ENCODE measurements at places on chromosomes 2 and 18. TPM values are rescaled to one million over a fixed set of nuclear protein-coding genes. Genes with fewer than 3 reads are reported as not detected.

DNA sequence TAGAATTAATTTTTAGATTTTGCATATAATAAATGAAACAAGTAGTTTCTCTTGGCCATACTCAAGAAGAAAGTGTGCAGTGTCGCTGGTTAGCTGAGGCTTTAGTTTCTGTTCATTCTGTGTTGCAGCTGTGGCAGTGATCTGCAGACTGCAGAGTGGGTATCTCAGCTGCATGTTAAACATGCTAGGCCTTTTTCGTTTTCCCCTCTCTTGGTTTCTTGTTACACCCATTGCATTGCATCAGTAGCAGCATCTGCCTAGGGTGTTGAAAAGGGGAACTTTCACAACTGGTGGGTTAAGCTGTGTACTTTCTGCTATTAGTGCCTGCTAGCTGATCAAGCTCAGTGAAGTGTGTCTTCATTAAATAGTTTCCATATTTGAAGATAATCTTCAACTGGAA lies 51.3 kb downstream of the ACSL3 start:
- DNase-seq = no peak

DNA sequence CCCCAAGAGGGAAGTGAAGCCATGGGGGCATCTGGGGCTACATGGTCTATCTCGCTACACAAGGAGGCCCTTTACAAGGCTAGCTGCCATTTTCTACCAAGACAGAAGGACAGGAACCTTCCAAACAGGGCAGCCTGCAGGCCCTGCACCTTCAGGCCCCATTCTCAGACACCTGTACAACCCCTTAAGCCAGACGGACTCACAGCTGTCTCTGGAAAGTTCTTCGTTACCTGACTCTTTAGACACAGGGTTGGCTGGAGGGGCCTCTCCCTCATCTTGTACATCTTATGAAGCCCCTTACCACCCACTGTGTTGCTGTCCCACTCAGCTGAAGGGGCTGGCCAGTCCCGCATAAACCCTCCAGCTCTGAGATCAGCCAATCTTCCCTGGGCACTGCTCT lies 17.2 kb downstream of the TMEM127 start:
- no peak for DNase-seq

DNA sequence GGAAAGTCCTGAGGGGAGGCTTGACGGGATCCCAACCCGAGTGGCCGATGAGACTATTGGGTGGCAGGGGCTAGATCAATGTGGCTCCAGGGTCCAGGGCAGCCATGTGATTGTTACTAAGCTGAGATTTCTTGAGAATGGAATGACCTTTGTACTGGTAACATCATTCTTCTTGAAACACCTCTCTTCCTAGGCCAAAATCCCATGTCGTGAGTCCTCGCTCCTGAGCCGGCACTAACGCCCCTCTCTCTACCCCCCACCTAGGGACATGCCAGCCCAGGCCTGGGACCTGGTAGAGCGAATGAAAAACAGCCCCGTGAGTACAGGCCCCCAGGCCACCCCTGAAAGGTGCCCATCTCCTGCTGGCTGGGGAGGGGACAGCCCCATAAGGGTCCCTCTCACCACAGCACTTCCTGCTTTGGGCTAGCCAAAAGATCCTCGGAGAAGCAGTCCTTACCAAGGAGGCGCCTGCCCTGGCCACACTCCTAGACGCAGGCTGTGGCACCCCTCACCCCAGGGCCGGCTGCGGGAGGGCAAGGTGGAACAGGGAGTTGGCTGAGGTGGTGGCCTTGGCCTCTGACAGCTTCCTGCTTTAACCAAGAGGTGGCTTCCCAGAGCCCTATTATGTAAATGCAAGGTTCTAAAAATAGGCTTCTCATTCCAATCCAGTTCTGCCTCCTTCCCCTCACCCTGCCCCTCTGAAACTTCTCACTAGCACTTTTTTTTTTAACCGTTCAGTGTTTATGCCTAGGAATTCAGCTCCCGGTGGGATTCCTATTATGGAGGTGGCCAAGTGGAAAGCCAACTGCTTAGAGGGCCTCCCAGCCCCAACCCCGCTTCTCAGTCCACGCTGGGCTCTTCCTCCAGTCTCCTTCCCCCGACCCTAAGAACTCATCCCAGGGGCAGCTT lies 126.6 kb upstream of the PPP1CB start:
- peak; percentile 73 for DNase-seq

DNA sequence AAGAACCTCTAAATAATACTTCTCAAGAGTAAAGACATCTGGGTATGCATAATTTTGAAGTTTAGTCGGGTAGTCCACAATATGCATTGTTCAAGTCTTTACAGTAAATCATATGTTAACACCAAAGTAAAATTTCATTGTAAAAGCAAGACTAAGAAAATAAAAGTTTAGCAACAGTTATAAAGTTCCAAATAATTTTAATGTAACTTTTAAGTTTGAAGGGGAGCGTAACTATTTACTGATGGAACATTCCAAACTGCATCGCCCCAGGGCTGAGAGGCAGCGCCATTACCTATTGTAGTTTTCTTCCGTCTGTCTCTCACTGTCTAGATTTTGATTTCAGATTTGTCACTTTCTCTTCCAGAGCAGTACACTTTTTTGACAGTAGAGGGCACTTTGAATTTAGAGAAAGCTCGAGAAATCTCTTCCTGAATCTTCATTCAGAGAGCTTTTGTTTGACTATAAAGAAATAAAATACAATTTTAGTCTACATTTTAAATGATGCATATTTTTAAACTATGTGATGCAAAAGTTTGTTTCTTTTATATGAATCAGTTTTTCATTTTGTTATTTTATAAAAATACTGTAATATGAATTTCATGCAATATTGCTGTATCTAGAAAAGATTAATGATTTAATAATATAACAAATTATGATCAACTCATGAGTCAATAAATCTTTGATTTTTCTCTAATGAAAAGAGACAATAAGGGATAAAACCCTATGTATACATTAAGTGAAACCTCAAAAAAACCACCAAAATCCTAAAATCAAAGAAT lies 389.8 kb downstream of the FIGN start:
- DNase-seq = no peak

ZNF516 gene
- total RNA-seq = 212 TPM

SCYGR3 gene
- not detected for total RNA-seq

- DNase-seq = no peak
Measured at GRCh38 chr2:37842732-37843440, 82.2 kb upstream of the RMDN2 start.

DNA sequence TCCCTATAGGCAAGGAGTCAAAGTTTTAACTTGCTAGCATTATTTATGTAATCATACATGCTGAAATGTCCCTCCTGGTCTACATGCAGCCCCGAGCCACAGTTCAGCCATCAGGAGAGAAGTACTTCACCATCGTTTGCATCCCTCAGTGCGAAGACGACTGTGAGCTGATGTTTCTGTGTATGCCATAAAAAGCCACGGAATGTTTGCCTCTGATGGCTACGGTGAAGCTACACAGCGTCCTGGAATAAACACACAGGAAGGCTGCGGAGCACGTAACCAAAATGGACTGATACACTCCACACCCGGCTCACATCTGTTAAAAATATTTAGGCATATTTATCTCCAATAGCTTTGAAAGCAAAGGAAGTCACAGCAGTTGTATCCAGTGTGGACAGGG lies 4.3 kb upstream of the SALL3 start:
- no peak for DNase-seq

DNA sequence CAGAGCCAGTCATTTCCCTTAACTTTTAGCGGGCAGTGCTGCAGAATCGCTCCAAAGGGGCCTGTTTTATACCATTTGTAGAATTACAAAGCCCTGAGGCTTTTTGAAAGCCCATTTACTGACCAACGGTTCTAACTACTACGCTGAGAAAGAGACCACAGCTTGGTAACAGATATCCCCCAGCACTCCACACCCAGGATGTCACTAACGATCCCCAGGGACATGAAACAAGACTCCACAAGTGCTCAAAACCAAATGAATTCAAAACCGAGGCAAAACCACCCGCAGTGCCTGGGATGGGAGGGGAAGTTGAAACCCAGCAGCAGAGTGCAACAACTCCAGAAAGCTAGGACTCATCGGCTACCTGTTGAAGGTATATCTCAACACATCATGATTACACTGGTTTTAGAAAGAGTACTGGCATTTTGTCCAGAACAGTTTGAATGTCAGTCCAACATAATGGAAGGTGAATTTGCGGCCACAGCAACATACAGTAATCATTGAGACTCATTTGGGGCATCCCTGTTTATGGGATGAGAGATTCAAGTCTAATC lies 33.6 kb upstream of the LRP2 start:
- no peak for DNase-seq

DNA sequence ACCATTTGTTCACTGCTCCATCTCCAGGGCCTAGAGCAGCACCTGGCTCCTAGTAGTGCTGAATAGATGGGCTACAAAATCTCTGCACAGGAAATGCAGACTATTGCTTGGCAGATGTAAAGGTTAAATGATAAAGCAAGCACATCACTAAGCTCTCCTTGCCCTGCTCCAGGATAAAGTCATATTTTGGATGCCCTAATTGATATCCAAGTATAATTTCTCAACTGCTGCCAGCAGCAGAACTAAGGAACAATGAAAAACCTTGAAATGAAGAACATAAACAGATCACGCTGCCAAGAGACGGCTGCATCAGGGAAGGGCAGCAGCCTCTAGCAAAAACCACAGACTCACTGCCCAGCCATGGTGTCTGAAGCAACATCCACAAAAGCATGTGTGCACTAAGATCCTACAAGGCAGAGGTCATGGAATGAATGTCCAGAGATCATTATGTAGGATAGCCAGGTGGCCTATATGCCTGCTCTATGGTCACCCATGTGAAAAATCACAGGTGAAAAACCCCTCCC lies 134.7 kb downstream of the TMEM163 start:
- peak; percentile 74 for DNase-seq

TIGD1 gene
- total RNA-seq = 9.2 TPM

DNA sequence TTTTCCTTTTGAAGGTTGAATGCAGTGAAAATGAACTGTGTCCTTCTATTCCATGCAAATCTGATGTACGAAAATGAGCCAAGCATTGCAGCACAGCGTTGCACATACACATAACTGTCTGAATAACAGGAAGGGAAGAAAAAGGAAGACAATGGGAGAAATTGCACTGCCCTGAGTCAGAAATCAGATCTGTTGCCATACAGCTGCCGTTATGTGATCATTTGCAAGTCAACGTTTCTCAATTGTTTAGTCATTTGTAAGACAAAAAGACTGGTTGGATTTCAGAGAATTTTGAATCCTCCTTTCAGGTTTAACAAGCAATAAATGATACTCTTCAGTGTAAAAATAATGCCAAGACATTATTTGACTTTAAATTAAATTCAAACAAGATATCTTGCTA lies 284.1 kb downstream of the DSEL start:
- DNase-seq = no peak

DNA sequence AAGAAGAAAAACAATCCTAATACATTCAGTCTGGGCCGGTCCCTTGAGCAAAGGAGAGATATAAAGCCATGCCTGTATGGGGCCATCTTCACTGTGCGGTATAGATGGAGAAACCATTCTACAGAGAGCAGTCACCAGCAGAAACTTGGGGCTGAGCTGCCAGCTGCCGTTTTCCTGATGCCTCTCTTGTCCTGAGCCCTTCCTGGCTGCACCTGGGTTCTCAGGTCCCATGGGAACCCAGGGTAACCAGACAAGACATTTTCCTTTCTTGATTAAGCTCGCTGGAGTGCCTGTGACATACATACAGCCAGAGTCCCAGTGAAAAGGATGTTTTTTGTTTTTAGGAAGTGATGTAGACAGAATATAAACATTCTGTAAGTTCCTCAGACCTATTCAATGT lies 5.3 kb upstream of the METTL21A start:
- no peak for DNase-seq

GATA6 gene
- total RNA-seq = 50.5 TPM

SRD5A2 gene
- 1.4 TPM for total RNA-seq

DNA sequence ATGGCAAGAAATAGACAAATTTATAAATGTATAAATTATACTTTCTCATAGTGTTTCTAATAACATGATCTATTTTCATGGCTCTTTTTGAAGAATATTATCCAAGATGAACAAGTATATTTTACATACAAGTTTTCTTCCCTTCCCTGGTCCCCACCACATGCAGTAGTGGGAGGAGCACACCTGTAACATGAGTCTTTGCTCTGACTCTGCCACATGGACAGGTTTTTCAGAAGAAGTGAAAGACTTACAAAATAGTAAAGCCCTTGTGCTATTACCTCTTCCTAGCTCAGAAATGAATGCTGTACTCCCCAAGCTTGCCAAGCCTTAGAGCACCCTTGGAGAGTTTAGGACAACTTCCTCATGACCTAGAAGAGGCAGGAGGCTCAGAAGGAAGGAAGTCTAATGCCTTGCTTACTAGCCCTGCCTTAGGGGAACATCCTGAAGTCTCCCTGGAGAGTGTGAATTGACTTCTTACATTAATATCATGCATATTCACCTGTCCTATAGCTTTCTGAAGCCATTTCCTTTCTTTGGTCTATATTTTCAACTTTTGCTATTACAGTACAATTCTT lies 18.4 kb downstream of the MXD1 start:
- no peak for DNase-seq

DNA sequence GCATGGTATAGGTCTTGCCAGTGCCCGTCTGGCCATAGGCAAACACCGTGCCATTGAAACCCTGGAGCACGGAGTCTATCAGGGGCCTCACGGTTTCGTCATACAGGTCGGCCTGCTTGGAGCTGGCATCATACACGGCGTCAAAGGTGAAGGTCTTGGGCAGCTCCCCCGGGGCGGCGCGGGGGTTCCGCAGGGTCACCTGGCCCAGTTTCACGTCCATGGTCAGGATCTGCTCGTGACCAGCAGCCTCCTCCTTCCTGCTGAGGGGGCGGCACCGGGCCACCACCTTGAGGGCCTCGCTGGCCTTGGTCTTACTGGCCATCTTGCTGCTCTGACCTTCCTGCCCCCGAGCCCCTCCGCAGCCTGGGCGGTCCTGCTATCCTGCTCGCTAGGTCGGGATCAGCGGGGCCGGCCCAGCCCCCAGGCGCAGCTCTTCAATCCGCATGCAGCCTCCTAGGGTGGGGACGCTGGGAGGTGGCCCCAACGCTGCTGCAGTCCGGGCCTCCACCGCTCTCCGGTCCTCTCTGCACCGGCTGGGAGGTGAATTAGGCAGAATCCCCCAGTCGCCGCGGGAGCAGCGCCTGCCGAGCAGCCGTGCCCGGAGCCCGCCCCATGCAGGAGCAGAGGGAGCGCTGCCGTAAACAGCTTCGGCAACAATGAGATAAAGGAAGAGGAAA lies 563 bp downstream of the KIF3C start:
- DNase-seq = no peak

GRCh38 chr2:223048519-223048918 lies 3.5 kb upstream of the KCNE4 start:
- no peak for DNase-seq

DNA sequence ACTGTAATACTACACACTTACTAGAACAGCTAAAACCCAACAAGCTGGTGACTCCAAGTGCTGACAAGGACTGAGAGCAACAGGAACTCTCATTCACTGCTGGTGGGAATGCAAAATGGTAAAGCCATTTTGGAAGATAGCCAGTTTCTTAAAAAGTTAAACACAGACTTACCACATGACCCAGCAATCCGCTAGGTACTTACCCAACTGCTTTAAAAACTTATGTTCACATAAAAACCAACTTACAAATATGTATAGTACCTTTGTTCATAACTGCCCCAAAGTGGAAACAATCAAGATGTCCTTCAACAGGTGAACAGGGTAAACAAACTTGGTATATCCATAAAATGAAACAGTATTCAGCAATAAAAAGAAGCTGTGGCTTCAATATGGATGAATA lies 153.1 kb upstream of the ZFP36L2 start:
- DNase-seq = no peak

GRCh38 chr2:180461761-180462160 lies 454.7 kb upstream of the CWC22 start:
- DNase-seq = no peak

Measured in testis (tissue), 5 donors.